ENCODE measurements at places on chromosomes 13 and 19.

DNA sequence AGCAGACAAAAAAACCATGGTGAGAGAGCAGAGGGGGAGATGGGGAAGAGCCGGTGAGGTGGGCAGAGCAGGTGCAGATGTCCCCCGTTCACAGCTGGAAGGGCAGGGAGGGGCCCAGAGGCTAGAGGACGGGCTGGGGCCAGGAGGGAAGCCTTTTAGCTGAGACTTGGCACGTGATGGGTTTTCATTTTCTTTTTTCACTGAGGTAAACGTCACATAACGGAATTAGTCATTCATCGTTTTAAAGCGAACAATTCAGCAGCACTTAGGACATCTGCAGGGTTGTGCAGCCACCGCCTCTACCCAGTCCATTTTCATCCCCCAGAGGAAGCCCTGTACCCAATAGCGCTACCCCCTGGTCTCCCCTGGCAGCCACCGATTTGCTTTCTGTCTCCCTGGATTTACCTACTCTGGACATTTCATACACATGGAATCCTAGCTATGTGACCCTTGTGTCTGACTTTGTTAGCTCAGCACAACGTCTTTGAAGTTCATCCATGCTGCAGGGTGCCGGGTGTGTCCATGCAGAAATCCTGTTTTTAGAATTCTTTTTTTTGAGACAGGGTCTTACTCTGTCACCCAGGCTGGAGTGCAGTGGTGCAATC is 16.0 kb upstream of the EMC10 start:
- no peak for DNase-seq

DNA sequence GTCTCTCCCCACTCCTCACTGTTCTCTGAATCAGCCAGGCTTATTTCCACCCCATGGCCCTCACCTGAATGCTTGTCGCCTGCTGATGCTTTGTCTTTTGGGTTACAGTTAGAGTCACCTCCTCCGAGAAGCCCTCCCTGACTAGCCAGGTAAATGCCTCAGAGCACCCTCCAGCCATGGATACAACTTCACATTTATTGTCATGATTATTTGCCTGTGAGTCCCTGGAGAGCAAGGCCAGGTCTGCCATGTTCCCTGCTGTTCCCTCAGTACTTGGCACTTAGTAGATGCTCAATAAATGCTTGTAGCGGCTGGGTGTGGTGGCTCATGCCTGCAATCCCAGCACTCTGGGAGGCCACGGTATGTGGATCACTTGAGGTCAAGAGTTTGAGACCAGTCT is 3.7 kb upstream of the PDE4C start:
- DNase-seq: no peak

DNA sequence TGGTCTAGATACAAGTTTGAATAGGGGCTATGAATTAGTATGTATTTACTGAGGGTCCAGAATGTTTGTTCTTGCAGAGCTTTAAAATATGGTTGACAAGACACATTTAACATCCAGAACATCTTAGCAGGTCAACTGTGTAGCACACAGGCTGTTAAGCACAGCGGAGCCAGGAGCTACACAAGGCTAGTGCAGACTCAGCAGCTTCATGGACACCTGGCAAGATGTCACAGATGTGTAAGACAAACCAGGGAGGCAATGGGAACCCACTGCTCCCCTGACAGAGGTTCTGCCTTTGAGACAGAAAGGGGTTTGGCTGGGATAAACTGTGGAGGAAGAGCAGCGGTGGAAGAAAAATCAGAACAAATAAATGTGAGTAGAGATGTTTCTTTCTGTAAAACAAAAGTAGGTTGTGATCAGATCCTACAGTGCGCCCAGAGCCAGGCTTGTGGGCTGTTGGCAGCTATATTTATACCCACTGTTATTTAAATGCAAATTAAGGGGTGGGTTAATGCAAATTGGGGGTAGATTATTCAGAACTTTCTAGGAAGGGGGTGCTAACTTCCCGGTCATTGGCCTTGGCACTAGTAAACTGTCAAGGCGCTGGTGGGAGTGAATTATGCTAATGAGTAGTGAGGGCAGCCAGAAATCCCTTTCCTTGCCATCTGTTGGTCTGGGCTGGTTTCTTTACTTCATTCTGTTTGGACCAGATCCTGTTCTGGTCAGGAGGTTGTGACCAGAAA is 33.0 kb downstream of the MIPEP start:
- DNase-seq: no peak

- no peak for DNase-seq
These were observed 1140.3 kb upstream of the SLC10A2 start for GRCh38 chr13:104206450-104207044.

GRCh38 chr13:52838433-52839107 is 9.9 kb downstream of the PCDH8 start:
- DNase-seq: no peak

DNA sequence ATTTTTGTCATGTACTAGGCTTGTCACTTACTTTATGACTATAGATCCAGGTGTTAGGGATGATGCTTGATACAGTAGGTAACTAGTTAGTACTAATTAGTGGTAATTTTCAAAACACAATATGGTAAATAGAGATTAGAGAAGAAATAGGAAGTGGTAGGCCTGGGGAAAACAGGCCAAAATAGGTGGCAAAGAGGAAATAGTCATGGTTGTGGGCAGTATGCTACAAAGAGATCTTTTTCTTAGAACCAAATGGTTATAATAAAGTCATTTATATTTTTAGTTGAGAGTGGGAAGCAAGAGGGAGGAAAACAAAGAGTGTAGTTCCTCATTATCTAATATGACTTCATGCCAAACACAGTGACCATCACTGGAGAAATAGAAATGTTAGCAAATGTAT is 9.1 kb upstream of the VWA8 start:
- no peak for DNase-seq

- DNase-seq: no peak
These were observed 497.7 kb downstream of the MYO16 start for GRCh38 chr13:109126891-109127641.

GRCh38 chr19:50858886-50859285 is 4.2 kb downstream of the KLK3 start:
- no peak for DNase-seq

- no peak for DNase-seq
These were observed 30.8 kb downstream of the USPL1 start for GRCh38 chr13:30648522-30649012.

- no peak for DNase-seq
These were observed 6.6 kb downstream of the EFNB2 start for GRCh38 chr13:106528718-106529414.

DNA sequence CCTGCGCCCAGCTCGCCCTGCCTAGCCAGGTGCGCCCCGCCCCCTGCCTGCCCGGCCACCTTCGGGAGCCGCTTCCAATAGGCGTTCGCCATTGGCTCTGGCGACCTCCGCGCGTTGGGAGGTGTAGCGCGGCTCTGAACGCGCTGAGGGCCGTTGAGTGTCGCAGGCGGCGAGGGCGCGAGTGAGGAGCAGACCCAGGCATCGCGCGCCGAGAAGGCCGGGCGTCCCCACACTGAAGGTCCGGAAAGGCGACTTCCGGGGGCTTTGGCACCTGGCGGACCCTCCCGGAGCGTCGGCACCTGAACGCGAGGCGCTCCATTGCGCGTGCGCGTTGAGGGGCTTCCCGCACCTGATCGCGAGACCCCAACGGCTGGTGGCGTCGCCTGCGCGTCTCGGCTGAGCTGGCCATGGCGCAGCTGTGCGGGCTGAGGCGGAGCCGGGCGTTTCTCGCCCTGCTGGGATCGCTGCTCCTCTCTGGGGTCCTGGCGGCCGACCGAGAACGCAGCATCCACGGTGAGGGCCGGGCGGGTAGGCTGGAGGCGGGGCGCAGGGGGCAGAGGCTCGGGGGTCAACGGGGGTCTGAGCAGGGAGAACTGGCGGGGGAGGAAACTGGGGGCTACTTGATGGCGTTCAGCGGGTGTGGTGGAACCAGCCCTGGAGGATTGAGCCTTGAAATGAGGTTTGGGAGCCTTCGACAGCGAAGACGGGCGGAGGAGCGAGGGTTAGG is at the start of gene SPINT2:
Gene SPINT2, plus strand, starts transcription at position 88 of the 727 bp plus-strand sequence. Its CDS starts 320 bp downstream, at position 408.
- DNase-seq: peak; percentile 67

GRCh38 chr19:16232127-16232526 is 34.4 kb downstream of the AP1M1 start:
- DNase-seq: no peak

- DNase-seq: no peak
These were observed 25.7 kb downstream of the TFDP1 start for GRCh38 chr13:113610266-113610665.

- no peak for DNase-seq
These were observed 67.3 kb upstream of the KLF12 start for GRCh38 chr13:74201530-74201929.

GRCh38 chr13:69458013-69458412 is 649.6 kb upstream of the ATXN8OS start:
- no peak for DNase-seq

GRCh38 chr13:102441085-102441484 is 39.2 kb upstream of the FGF14 start:
- no peak for DNase-seq

- DNase-seq: no peak
These were observed 2.8 kb downstream of the AP3D1 start for GRCh38 chr19:2148482-2149135.

GRCh38 chr19:11422163-11423065 is 3.3 kb upstream of the RGL3 start:
- DNase-seq: peak; percentile 46

- no peak for DNase-seq
These were observed 172.2 kb downstream of the KCNRG start for GRCh38 chr13:50187352-50188029.

DNA sequence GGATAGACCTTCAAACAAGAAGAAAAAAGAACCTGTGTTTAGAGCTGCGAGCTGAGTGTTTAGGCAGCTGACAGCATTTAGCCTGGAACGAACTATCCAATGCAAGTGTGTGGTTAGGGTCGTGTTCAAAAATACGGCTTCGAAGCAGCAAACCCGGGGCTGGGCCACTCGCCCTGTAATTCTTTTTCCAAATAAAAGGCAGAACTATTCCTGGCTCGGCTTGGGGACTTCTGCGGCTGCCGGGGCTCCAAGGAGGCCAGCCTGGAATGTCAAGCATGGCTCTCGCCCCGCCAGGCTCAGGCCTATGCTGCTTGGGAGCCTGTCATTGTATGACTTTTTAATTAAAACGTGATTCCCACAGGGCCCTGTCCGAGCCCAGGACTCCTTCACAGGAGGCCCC is 51.7 kb upstream of the KLF2 start:
- no peak for DNase-seq

GRCh38 chr19:13121551-13122274 is 3.6 kb downstream of the NACC1 start:
- DNase-seq: no peak

DNA sequence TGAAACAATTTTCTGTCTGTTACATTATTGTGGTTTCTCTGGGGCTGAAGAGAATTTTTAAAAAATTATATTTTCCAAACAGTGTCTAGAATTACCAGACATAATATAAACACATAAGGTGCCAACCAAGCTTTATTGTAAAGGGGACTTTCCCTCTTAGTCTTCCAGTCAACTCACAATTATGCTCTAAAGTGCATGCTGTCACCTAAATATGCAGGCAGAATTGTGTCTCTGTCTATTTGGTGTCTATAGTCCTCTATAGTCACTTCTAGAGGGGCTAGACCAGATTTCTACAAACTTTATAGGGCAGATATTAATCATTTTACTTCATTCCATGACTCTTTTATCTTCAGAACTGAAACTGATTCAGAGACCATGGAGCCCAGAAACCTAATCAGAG is 12.8 kb downstream of the ZNF254 start:
- no peak for DNase-seq

- DNase-seq: no peak
These were observed 830.6 kb upstream of the SLITRK5 start for GRCh38 chr13:86840250-86841191.

GRCh38 chr13:113845055-113845454 is 18.8 kb downstream of the GAS6 start:
- DNase-seq: no peak

GRCh38 chr19:1266129-1266915 is 2.8 kb upstream of the CIRBP start:
- peak; percentile 81 for DNase-seq

GRCh38 chr13:20840568-20840967 is 62.0 kb downstream of the XPO4 start:
- DNase-seq: no peak

DNA sequence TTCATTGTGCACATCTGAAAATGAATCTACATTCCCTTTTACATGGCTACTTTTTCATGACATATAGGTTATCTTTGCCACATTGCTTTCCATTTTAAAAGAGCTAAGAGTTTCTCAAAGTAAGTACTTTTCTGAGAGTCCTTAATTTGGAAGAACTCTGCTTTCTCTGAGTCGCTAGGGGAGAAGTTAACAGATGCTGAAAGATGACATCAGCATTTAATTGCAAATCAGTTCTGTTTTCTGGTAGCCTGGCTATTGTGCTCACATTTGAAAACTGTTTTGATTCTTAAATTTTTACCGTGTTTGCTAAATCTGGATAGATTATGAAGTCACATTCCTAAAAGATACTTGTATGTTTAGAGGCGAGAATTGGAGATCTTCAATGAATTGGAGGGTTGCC is 107.7 kb upstream of the C1QTNF9B start:
- no peak for DNase-seq

GRCh38 chr13:111946214-111946613 is 120.7 kb upstream of the SOX1 start:
- DNase-seq: no peak

GRCh38 chr13:104975272-104975671 is 1560.2 kb downstream of the EFNB2 start:
- DNase-seq: no peak

DNA sequence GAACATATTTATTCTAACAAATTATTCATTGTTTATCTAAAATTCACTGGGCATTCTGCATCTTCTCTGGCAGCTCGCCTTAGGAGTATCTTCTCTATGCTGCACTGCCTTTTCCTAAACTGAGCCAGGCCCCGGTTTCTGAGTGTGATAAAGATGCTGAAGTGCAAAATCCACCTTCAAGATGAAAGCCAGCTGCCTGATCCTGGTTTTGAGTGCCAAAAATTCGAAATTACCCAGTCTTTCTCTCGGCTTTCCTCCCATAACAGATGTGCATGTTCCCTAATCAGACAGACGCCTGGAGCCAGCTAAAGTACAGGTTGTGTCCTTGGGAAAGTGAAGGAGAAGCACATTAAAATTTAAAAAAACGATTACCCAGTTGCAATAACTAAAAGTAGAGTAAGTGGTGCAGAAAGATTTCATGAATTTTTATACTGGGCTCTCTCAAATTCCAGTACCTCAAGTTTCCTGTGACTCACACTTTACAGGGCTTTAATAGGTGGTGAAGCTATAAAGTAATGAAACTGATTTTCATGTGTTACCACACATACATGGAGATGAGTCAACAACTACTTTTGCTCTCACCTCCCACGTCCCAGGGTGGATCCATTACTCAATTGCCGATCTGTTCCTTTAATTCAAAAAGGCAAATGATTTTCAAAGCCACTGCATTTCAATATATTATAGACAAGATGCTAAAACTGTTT is 65.0 kb upstream of the GTF2F2 start:
- DNase-seq: no peak

GRCh38 chr13:94303644-94304174 is 175.8 kb downstream of the DCT start:
- DNase-seq: no peak

GRCh38 chr13:92823059-92823458 is 403.5 kb upstream of the GPC6 start:
- no peak for DNase-seq

GRCh38 chr13:108947551-108948030 is 318.2 kb downstream of the MYO16 start:
- no peak for DNase-seq

- no peak for DNase-seq
These were observed 163.4 kb upstream of the GPR12 start for GRCh38 chr13:26923824-26924605.

- DNase-seq: no peak
These were observed 14.0 kb downstream of the SYMPK start for GRCh38 chr19:45848922-45849321.

GRCh38 chr19:50025794-50026549 is at the start of gene ZNF473:
Gene ZNF473 (plus strand): TSS chr19:50026005. CDS start chr19:50031083, 5,078 bp downstream.
- peak; percentile 86 for DNase-seq

- no peak for DNase-seq
These were observed 739 bp upstream of the ILF3 start for GRCh38 chr19:10653482-10653731.
